ENCODE measurements at places on chromosomes 3 and 15.

GRCh38 chr15:98025237-98025636, 64.7 kb downstream of the ARRDC4 start:
- peak; percentile 18 for DNase-seq

- no peak for DNase-seq
Measured at GRCh38 chr15:83105440-83105839, 2.0 kb upstream of the TM6SF1 start.

- no peak for DNase-seq
Measured at GRCh38 chr3:186757686-186758220, 25.6 kb upstream of the EIF4A2 start.

- DNase-seq = no peak
Measured at GRCh38 chr15:40428185-40428584, 12.6 kb upstream of the BAHD1 start.

DNA sequence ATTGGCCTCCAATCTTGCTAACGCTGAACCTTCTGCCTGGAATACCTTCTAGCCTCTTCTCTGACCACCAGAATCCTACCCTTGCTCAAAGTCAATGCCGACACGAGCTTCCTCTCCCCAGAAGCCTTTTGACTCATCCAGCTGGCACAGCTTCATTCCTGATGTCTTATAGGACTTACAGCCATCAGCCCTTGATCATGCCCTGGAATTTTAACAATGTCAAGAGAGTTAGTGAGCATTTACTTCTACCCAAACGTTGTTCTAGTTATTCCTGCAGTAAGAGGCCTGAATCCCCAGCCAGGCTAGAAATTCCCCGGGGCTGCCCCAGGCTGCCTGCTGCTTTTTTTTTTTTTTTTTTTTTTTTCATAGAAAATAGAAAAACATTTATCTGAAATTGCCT, 3.9 kb downstream of the CYP1A2 start:
- peak; percentile 40 for DNase-seq

- DNase-seq = peak; percentile 88
Measured at GRCh38 chr15:75029378-75030022, 6.1 kb downstream of the PPCDC start.

DNA sequence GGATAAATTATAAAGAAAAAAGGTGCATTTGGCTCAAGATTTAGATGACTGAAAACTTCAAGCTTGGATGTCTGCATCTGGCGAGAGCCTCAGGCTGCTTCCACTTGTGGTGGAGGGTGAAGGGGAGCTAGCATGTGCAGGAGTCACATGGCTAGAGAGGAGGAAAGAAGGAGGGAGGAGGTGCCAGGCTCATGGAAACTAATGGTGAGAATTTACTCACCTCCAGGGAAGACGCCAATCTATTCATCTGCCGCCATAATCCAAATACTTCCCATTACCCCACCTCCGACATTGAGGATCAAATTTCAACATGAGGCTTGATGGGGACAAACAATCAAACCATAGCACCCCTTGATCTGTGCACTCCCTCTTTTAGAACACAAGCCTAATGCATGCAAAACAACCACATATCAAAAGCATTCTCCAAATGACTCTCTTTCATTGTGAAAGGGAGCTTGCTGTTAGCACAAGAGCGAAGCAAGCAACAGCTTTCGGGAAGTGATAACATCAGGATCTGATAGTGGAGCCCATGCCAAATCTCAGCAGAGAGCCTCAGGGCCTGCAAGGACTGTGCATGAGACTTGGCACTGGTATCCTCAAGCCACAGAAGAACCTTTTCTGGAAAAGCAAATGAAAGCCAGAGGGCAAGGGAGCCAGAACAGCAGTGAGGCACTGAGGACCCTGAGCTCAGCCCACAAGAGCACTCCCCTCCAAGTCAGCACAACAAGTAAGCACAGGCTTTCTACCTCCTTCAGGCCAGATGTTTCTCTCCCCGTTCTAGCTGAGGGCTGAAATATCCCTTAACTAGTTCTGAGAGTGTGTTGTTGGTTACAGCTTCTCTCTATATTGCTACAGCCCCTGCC, 50.2 kb upstream of the THBS1 start:
- DNase-seq = peak; percentile 61

DNA sequence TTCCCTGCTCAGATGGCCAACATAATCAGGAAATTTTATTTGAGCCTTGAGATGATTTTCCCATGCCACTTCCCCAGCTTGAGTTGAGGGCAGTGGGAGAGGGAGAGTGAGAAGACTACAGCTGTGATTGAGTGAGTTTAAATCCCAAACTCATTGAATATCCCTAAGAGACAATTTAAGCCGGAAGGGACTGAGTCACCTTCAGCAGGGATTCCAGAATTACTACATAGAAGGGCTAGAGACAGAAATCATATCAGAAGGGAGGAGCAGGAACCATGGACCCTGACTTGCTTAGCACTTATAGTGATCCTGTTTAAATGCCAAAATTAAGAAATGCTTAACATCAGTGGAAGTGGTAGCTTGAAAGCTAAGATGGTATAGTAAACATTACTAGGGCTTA, 312.2 kb upstream of the SLCO3A1 start:
- no peak for DNase-seq

DNA sequence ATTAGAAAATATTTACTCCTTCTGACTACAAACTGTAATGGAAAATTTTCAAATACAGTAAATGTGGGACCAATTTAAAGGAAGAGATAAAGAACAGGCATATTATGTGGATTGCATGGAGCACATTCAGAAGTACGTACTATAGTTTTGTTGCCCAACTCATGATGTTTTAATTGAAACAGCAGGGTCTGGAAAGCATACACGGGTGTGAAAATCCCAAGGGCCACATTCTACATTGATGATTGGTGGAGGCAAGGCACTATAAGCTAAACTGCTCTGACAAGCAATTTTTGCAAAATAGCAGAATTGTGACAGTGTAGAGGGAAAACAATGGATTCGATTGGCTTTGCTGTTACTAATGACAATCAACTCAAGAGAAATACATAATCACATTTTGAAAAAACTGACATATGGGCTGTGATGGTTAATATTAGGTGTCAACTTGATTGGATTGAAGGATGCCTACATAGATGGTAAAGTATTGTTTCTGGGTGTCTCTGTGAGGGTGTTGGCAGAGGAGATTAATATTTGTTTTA, 458.6 kb downstream of the PYDC2 start:
- DNase-seq = no peak

GRCh38 chr15:67945951-67946700, 106.3 kb upstream of the RNU6-1 start:
- DNase-seq = peak; percentile 55

GRCh38 chr15:50067254-50067653, 51.8 kb downstream of the ATP8B4 start:
- no peak for DNase-seq

GRCh38 chr3:52021489-52022268, 26.0 kb upstream of the RPL29 start:
- no peak for DNase-seq

GRCh38 chr3:148865049-148865448, at the start of gene CPA3:
TSS of gene CPA3 (plus strand) at chr3:148865296. CDS start at chr3:148865308, 12 bp downstream.
- DNase-seq = no peak

- DNase-seq = peak; percentile 83
Measured at GRCh38 chr15:38254051-38254883, 1.6 kb downstream of the SPRED1 start.

DNA sequence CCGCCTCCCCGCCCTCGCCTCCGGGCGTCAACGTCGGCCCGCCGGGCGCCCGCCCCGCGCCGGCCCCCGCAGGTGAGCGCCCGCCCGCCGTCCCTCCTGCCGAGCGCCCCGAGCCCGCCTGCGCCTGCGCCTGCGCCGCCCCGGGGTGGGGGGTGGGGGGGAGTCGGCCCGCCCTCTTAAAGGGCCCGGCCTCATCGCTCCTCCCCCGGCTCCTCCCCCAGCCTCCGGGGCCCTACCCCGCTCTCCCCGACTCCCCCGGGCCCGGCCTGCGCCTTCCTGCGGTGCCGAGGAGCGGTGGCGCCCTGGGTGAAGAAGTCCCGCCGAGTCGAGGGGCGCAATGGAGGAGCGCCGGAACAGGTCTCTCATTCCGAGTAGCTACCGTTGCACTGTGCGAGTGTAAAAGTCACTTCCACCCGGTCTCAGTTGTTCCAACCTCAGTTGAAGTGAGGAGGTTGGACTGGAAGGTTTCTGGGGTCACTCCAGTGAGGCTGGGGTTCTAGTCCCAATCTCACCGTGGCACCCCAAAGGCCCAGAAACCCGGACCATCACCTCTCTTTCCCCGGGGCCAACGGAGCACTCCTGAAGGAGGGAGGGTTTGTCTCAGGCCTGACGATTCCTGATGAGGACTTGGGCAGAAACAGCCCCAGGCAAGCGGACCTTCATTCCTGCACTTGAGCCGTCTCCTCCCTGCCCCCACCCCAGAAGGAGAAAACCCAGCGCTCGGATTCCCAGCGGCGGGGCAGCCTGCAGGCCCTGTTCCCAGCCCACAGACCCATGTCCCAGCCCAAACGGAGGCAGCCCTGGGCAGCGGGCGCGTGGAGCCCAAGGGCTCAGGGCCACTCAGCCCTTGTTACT, 1.5 kb upstream of the TNK2 start:
- DNase-seq = peak; percentile 68

DNA sequence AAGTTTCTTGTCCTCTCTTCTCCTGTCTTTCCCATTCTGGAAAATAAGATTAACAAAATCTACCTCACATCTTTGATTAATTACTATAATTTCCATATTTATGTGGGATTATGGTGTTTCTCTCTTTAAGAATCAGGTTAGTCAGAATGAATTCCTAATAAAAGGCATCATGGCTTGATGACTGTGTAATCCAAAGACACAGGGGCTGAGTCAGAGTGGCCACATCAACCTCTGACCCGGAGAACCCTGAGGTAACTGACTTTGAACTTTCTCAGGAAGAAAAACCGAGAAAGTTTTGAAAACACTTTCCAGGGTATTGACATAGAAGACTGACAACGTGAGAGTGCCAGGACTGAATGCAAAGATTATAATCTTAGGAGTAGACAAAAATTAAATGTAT, 170.3 kb upstream of the MCTP2 start:
- DNase-seq = no peak

DNA sequence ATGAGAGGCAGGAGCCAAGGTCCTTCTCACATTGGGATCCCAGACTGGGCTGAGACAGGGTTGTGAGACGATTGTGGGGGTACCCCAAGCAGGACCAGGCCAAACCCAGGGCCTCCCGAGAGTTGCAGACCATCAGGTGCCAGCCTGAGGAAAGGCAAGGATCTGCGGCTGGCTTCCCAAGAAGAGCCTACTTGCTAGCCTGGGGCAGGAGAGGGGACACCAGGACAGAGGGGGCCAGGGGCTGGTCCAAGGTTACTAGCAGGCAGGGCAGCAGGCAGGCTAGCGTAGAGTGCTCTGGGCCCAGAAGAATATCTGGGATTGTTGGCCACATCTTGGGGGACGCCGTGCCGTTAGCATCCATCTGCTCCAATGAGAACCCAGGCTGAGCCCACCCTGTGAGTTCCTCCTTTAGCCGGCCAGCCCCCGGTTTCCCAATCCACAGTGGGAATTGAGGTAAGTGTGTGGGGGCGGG, 546 bp downstream of the CISH start:
- no peak for DNase-seq

DNA sequence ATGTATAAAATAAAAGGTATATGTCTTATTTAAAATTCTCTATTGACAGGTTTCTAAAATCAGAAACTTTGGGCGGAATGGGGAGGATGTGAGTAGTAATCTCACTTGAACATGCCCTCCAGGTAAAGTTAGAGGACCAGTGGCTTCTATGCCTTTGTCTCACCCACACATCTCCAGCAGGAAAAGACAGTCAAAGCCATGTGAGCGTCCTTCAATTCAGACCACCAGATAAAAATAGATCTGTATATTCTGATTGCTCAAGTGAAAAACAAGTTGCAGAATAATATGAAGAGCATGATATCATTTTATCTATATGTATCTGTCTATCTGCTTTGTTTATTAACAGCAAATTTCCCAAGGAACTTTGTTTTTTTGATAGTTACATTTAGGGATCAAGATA, 152.2 kb downstream of the TMCO5A start:
- no peak for DNase-seq

- peak; percentile 76 for DNase-seq
Measured at GRCh38 chr3:64008487-64009351, 14.6 kb downstream of the PSMD6 start.

DNA sequence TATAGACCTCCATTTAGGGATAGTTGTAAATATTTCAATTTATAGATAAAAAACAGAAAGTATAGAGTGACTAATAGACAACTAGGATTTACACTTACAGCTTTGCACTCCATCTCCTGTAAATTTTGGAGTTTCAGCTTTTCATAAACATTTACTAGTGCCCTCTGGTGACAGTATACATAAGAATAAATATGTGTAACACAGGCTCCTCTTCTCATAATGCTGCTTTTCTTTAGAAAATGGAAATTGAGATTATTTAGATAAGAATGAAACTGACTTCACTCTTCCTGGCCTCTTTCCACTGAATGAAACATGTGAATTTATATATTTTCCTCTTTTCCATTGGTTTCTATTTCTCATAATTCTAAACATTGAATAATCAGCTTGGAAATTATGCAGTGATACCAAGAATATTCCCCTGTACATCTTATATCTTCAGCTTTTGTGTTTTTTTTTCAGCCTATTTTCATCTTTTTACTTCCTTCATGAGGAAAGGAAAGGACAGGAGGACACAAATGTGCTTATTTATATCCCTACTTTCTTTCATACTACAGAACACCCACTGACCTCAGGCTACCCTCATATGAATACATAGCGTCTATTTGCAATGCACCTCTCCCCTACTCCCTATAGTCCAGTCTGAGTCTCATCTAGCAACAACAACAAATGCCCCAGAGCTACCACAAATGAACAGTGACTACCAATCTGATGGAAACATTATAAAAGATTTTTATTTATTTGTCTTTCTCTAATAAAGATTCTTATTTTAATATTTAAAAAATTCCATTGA, 103.1 kb upstream of the CCDC39 start:
- DNase-seq = no peak

DNA sequence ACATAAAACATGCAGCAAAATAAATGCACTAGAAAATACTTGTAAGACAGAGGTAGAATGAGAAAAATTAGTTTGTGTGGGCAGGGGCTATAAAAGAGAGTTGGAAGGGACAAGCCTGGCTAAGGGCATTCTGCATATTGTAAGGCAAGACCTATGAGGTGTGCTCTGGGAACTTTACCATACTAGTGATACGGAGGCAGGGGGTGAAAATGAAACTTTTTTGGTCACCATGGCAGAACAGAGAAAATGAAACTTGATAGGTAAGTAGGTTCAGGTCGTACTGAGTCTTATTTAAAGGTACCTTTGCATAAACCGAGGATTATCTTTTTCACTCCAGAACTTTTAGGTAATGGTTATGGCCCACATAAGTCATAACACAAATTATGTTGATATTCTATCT, 74.7 kb upstream of the ACKR4 start:
- DNase-seq = no peak

DNA sequence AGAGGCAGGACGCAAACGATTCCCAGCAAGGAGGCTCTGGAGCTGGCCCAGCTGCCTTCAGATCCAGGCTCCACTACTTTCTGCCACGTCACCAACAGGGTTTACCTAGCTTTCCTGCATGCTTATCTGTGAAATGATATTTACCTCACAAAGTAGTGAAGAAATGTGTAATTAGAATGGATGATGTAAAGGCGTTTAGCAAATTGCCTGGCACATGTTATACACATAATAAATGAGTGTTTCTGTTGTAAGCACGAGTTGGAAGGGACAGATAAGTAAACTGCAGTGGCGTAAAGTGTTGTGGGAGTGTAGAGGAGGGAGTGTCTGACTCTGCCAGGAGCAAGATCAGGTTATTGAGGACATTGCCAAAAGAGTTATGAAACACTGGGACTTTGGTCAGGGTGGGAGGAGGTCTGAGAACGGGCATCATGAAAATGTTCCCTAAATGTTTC, 3.5 kb upstream of the CHAC1 start:
- DNase-seq = no peak

All from choroid plexus epithelial cell (primary cell).